Activated T-helper 1 cell treated with anti-CD3 and anti-CD28 coated beads, Interleukin-2, amount 50 U/mL, for 16 hours (primary cell): ENCODE measurements at places on chromosomes 7 and 10.

DNA sequence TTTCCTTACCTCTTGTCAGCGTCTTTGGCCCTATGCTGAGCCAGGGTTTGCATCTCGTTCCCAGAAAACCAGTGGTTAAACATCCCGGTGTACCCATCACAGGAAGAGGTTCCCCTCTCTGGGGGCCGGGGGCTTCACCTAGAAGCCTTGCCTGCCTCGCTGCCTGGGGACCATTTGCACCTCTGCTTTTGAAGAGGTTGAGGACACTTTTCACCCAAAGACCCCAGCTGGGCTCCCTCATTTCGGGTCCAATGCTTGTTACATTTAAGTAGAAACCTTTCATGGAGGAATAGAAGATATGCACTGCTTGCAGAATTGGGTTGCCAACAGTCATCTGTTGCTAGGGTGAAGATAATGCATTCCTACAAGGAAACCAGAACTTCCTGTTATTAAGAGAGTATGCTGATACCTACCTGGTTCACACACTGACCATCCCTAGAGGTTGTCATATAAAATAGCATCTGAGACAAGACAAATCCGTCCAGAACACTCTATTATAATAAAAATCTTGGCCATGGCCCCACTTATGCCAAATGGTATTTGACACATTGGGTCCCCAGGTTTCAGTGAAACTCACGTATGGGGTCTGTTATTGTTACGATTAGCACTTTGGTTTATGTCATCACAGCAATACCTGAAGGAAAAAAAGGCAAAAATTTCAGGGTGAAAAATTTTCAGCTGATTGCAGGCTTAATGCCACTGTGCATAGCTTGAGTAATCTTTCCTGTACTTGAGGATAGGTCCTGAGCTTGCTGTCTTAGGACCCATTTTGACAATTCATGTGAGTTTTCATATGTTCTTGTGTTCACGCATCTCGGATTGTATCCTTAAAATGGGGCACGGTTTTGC, 917 bp downstream of the ZNF365 start:
- no peak for DNase-seq

- no peak for DNase-seq
Observed at GRCh38 chr7:136009488-136010079, 32.4 kb upstream of the MTPN start.

- no peak for DNase-seq
Observed at GRCh38 chr7:93894426-93894825, 3.9 kb upstream of the TFPI2 start.

- no peak for DNase-seq
Observed at GRCh38 chr10:58212622-58213021, 55.1 kb downstream of the IPMK start.

DNA sequence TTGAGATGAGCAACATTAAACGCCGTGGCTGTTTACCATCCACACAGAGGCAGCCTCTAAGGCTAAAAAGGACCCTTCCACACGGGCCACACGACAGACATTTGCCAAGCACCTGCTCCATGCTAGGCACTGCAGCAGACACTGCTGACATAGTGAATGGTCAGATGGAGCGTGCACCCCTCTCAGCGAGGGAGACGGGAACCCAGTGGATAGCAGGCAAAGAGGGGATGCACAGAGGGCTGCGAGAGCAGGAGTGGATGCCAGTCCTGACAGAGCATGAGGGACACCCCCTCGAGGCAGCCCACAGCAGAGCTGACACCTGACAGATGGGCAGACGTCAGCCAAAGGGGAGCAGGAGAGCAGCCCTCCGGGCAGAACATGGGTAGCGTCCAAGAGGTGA, 5.6 kb upstream of the STK32C start:
- DNase-seq: no peak

DNA sequence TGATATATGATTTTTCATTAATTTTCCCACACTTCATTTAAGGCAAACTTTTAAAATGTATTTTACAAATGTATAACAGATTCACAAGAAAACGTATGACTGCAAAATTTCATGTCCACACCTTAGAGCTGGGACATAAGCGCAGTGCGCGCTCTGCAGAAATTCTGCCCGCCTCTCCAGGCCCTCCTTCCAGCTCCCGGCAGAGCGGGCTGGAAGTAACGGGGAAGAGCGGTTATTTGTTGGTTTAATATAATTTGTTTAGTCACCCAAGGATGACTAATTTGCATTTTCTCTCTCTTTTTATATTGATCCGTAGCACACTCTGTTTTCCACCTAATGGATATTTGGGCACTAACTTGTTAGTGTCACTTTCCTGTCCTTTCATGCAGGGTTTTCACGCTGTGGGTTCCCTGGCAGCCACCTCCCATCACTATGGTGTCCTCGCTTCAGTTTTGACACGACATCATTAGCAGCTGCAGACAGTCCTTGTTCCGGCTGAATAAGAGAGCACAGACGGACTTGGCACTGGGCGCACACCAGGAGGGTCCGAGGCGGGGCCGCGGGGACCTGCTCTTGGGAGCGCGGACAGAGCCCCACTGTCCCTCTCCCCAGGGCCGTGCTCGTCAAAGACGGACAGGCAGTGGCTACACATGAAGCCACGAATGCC, 129.2 kb upstream of the SEC61G start:
- DNase-seq: no peak

DNA sequence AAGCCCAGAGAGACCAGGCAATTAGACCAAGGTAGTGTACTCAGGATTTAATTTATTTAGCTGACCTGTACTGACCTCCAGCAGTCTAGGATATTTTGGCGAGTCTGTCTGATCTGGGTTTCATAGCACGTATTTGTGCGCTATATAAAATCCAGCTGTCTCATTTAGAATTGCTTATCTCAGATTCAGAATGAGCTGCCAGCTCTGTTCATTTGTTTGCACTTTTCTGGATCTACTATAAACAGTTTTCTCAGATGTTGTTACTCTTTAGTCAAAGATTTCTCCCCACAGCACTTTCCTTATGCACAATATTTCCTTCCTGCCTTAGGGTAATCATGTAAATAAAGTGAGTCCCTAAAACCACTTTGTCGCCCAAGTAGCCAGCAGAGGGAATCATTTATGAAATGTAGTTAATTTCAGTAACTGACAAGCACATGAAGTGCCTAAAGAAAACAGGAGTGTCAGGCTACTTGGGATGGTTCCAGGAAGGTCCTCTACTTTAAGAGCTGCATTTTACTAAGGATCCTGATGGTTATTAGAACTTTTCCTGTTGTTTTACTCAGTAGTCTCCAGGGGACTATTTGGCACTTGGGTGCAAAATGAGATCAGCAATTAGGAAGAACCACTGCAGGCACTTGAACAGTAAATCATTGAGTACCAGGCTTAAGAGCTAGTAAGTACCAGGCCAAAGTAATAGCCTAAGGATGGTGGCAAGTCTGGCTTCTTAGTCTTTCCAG, 226.4 kb downstream of the TWIST1 start:
- no peak for DNase-seq

GRCh38 chr7:157750291-157750690, 413.5 kb downstream of the DNAJB6 start:
- DNase-seq: no peak

DNA sequence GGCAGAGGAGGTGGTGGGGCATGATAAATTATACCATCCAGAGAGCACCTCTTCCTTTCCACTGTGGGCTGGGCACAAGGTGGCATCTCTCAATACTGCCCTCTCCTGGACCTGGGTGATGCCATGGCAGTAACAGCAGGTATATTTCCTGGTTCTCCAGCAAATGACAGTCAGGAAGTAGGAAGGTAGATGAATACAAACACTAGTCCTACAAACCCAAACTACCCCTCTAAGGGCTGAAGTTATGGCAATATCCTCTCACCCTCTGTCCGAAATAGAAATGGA, 1004.9 kb downstream of the KCNMA1 start:
- no peak for DNase-seq

DNA sequence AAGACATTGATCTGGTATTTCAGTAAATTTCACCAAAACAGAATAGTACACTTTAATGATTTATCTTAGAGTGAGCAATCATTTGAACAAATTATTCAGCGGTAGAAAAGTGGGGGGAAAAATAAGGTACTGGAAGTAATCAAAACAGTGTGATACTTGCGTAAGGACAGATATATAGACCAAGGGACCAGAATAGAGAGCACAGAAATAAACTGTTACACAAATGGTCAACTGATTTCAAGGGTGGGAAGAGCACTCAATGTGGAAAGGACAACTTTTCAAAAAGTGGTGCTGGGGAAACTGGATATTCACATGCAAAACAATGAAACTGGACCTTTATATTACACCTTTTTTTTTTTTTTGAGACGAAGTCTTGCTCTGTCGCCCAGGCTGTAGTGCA, 119.9 kb downstream of the NRBF2 start:
- no peak for DNase-seq

- no peak for DNase-seq
Observed at GRCh38 chr10:120328647-120329046, 128.4 kb upstream of the PLPP4 start.

- DNase-seq: no peak
Observed at GRCh38 chr7:91918356-91918755, 22.3 kb upstream of the AKAP9 start.

DNA sequence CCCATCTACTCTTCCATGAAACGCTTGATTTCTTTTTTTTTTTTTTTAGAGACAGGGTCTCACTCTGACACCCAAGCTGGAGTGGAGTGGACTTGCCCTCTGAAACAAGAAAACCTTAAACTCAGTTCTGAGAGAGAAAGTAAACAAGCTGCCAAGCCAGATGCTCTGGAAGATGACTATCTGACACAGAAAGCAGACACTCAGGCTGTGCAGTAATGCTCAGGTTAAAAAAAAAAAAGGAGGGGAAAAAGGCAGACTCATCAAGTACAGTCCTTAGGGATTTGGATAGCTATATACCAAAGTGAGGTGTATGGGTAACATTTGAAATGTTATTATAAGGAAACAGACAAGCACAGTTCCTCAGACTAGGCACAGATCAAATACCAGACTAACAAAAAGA, 80.5 kb downstream of the IDE start:
- no peak for DNase-seq

- no peak for DNase-seq
Observed at GRCh38 chr10:70698211-70698610, 25.9 kb downstream of the ADAMTS14 start.

DNA sequence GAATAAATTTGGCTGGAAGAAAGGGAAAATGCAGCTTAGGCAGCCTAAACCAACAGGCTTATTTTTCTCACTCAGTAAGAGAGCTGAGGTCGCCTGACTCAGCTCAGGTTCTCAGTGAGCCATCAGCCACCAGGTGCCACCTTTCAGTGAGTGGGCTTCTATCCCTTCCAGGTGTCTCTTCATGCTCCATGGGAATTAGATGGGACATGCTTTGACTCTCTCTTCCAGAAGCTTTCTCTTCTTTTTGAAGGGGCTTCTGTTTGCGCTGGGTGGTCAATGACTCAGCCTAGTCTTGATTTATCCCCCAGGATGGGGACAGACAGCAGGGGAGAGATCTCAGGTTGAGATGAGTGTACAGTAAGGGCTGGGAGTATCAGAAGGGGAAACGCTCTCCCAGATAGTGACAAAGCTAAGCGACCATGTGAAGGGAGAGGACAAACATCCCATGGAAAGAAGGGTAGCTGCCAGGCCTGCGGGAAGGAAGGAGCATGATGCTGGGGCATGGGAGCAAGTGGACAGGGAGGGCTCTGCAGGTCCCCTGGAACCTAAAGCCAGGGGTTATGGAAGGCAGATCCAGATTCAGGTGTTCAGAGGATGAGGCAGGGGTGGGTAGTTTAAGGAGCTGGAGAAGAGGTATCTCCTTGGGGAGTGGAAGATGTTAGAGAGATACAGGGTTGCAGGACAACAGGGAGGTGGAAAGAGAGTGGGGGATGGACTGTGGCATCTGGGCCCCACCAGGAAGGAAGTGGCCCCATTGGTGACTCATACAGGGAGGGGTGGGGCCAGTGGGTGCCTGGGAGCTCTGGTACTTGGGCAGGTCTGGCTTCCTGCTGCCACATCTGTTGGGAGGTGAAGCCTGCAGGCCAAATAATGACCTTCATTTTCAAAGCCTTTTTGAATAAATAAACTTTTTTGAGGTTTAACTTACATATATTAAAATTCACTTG, 32.5 kb downstream of the OGDH start:
- DNase-seq: peak; percentile 68

- DNase-seq: no peak
Observed at GRCh38 chr7:97439637-97440214, 292.2 kb upstream of the TAC1 start.

GRCh38 chr7:43753843-43754242, 4.6 kb upstream of the BLVRA start:
- DNase-seq: no peak

DNA sequence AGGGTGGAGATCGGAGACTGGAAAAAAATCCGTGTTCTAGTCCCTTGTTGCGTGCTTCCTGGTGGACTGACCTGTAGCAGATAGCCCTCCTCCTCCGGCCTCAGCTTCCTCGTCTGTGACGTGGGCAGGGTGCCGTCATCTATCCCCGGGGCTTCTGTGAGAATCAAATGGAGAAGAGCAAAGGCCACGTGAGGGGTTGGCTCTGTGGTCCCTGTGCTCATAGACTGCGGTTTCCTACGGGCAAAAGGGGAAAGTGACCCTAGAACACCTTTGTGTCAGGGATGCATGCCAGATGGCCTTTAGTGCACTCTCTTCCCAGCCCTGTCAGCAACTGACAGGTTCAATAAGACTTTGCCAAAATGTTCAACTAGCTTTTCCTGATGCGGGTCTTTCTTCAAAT, 33.7 kb downstream of the GRK5 start:
- DNase-seq: no peak

DNA sequence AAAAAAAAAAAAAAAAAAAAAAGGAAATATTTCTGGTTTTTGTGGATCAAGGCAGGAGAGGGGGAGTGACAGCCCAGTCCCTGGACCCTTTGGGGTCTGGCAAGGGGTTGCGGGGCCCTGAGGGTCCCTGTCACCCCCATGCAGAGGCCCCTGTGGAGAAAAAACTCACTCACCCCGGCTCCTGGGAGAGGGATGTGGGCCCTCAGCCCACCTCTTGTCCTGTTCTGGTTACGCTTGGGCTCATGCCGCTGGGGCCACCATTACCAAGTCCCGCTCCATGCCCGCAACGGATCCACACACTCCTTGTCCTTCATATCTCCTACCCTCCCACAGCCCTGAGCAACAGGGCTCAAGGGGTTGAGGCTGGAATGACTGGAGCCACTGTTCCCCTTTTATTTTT, 1.0 kb upstream of the TMEM184A start:
- DNase-seq: no peak

GRCh38 chr7:49333180-49333881, 409.0 kb downstream of the CDC14C start:
- DNase-seq: no peak

- no peak for DNase-seq
Observed at GRCh38 chr10:44393834-44394547, 9.1 kb upstream of the CXCL12 start.

DNA sequence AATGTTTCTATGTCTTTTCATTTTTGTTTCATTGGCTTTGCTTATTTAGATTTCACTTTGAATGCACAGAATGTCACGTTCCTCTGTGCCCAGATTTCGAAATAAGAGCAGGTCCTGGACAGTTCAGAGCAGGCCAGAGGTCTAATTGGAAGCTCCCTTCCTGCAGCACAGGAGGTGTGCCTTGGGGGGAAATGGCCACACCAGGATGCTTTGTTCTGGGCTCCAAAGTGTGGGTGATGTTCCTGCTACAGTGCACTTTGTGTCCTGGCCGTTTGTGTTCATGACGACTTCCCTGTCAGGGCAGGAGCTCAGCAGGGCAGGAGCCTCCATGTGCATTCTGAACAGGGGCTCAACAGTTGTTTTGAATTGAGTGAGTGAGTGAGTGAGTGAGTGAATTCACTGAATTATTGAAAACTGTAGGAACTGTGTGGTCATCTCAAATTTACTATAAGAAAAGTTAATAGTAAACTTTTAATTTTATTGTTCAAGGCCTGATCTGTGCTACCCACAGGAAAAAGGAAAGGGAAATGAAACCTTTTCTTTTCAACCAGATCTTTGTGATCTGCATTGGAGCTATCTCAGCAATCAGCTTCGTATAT, 109.5 kb upstream of the GJD4 start:
- DNase-seq: no peak
